ENCODE measurements at places on chromosomes 4 and X. TPM values are rescaled to one million over a fixed set of nuclear protein-coding genes. Genes with fewer than 3 reads are reported as not detected.

- DNase-seq: no peak
- no peak overlapping the region for H3K4me3 ChIP-seq
- H3K27me3 ChIP-seq: no peaks in the 10 kb centered on the region
- no peaks in the 10 kb centered on the region for H3K36me3 ChIP-seq
Observed at GRCh38 chrX:107576841-107577240, 51.5 kb upstream of the PRPS1 start.

The PGRMC1 gene
- 276 TPM for polyA plus RNA-seq

The SUPT20HL2 gene
- 0.04 TPM for polyA plus RNA-seq

DNA sequence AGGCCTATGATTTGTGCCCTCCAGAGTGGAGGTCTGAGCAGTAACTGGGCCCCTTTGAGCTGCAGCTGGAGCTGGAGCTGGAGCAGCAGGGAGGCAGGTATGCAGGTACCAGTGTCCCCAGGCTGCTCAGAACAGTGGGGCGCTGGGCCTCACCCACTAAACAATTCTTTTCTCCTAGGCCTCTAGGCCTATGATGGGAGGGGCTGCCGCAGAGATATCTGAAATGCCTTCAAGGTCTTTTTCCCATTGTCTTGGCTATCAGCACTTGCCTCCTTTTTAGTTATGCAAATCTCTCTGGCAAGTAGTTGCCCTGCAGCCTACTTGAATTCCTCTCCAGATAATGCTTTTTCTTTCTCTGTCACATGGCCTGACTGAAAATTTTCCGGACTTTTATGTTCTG lies 79.7 kb upstream of the OTUD4 start:
- no peak for DNase-seq
- H3K27me3 ChIP-seq: no peaks in the 10 kb centered on the region
- H3K4me3 ChIP-seq: no peak overlapping the region
- no peaks in the 10 kb centered on the region for H3K36me3 ChIP-seq

- H3K27me3 ChIP-seq: no peaks in the 10 kb centered on the region
- H3K4me1 ChIP-seq: peaks cover 30% of the 10 kb centered on the region
- no peak for DNase-seq
- no peak overlapping the region for H3K4me3 ChIP-seq
- H3K27ac ChIP-seq: peak overlapping the region; percentile 89
- no peaks in the 10 kb centered on the region for H3K36me3 ChIP-seq
Observed at GRCh38 chr4:76681996-76682395, 215.9 kb downstream of the SOWAHB start.

GRCh38 chrX:19075754-19076153 lies 46.5 kb downstream of the ADGRG2 start:
- no peaks in the 10 kb centered on the region for H3K36me3 ChIP-seq
- H3K27ac ChIP-seq: no peak overlapping the region
- no peak for DNase-seq
- H3K27me3 ChIP-seq: no peaks in the 10 kb centered on the region
- no peaks in the 10 kb centered on the region for H3K4me1 ChIP-seq

DNA sequence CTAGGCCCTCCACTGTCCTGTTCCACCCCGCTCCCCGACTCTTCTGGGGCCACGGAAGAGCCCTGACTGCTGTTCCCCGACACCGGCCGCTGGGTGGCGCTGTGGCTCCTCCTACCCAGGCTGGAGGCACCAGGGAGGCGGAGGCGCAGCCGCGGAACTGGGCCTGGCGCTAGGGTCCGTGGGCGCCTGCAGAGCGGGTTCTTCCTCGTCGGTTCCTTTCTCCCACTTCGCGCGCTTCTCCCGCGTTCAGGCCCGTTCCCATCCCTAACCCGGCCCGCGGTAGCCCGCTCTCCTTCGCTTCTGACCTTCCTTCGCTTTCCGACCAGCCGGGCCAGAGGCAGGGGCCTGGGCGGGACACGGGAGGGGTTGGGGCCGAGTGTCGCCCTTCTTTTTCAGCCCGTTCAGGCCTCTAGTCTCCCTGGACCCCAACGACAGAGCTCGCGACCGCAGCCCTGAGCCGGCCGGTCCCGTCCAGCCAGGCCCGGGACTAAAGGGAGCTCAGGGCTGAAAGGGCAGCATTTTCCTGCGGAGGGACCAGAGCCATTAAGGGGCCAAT lies 34.3 kb downstream of the NALF2 start:
- no peaks in the 10 kb centered on the region for H3K27me3 ChIP-seq
- H3K36me3 ChIP-seq: no peaks in the 10 kb centered on the region
- H3K4me3 ChIP-seq: peak overlapping the region; percentile 59
- peak overlapping the region; percentile 42 for H3K27ac ChIP-seq
- H3K4me1 ChIP-seq: peaks cover 8% of the 10 kb centered on the region

- H3K27me3 ChIP-seq: peaks cover 11% of the 10 kb centered on the region
- H3K4me1 ChIP-seq: no peaks in the 10 kb centered on the region
- H3K4me3 ChIP-seq: no peak overlapping the region
Observed at GRCh38 chr4:30728311-30728710, 8.1 kb downstream of the PCDH7 start.

DNA sequence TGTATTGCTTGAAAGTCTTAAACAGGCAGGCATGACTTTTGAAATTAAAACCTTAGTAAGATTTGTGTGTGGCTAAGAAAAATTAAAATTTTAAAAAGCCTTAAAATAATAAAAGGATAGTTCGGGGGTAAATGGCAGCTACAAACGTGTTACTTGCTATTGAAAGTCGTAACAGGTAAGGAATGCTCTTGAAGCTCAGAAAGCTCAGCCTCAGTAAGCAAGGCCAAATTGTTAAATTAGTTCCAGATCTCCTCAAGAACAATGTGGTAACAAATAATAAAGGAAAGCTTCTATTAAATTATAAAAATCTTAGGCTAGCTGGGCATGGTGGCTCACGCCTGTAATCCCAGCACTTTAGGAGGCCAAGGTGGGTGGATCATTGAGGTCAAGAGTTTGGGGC lies 25.5 kb downstream of the PRMT9 start:
- no peak overlapping the region for H3K27ac ChIP-seq
- H3K27me3 ChIP-seq: no peaks in the 10 kb centered on the region
- no peak for DNase-seq
- peaks cover 39% of the 10 kb centered on the region for H3K36me3 ChIP-seq
- H3K4me3 ChIP-seq: no peak overlapping the region
- H3K4me1 ChIP-seq: no peaks in the 10 kb centered on the region

The INTS6L gene
- 13.8 TPM for polyA plus RNA-seq

- no peak for DNase-seq
- no peaks in the 10 kb centered on the region for H3K27me3 ChIP-seq
- no peaks in the 10 kb centered on the region for H3K4me1 ChIP-seq
- H3K36me3 ChIP-seq: no peaks in the 10 kb centered on the region
- no peak overlapping the region for H3K4me3 ChIP-seq
- H3K27ac ChIP-seq: no peak overlapping the region
Observed at GRCh38 chrX:19678941-19679340, 163.6 kb upstream of the MAP3K15 start.

GRCh38 chrX:105451401-105451800 lies 230.9 kb upstream of the TEX13A start:
- no peak for DNase-seq
- no peaks in the 10 kb centered on the region for H3K4me1 ChIP-seq
- no peak overlapping the region for H3K27ac ChIP-seq
- H3K4me3 ChIP-seq: no peak overlapping the region
- no peaks in the 10 kb centered on the region for H3K27me3 ChIP-seq

DNA sequence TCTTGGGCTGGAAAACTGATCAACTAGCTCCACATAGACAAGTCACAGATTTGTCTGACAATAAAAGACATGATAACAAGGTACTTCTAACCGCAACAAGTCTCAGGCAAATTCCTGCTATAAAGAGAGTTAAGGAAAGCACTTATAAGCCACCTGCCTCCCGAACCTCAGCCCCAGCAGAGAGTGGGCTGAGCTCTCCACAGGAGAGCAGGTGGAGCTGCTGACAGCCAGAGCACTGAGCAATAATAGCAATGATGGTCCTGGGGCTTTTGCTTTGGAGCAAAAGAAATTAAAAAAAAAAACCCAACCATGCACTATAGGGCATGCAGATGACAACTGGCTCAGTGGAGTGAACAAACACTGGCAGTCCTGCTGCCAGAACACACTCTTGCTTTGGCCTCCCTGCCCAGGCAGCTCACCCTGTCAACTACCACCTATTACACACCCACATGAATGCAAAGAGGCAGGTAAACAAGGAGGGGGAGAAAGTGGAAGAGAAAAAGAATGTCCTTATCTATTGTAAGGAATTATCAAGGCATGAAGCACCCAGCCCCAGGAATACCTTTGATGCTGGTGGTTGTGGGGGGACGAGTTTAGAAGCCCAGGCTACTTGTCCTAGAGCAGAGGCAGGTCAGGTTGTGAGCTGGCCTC lies 135.8 kb upstream of the DGKK start:
- no peaks in the 10 kb centered on the region for H3K4me1 ChIP-seq
- no peaks in the 10 kb centered on the region for H3K36me3 ChIP-seq
- no peaks in the 10 kb centered on the region for H3K27me3 ChIP-seq
- no peak overlapping the region for H3K27ac ChIP-seq
- no peak overlapping the region for H3K4me3 ChIP-seq

- no peak for DNase-seq
- H3K27ac ChIP-seq: no peak overlapping the region
- H3K27me3 ChIP-seq: no peaks in the 10 kb centered on the region
- no peaks in the 10 kb centered on the region for H3K4me1 ChIP-seq
Observed at GRCh38 chr4:180852738-180853137, 1390.5 kb upstream of the TENM3 start.

The SORCS2 gene
- polyA plus RNA-seq: 3.6 TPM

The PNCK gene
- polyA plus RNA-seq: 128 TPM

DNA sequence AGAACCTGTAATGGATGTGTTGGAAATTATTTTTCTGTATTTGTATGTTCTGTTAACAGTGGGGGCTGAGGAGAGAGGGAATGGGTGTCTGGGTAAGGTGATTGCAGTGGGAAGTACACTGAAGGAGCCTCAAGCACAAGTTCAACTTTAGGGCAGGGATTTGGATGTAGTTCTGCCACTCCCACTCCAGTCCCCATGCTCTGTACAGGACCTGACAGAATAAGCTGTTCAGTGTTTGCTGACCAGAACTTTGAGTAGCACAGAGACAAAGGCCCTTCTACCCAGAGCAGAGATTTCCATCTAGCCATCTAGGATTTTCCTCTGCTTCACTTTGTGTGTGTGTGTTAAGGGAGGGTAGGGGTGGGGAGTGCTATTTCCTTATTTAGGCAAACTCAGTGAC lies 49.2 kb downstream of the VSIG4 start:
- H3K27ac ChIP-seq: no peak overlapping the region
- no peak overlapping the region for H3K4me3 ChIP-seq
- no peak for DNase-seq
- no peaks in the 10 kb centered on the region for H3K4me1 ChIP-seq

The RHOXF1 gene
- polyA plus RNA-seq: 1.2 TPM

- H3K4me3 ChIP-seq: no peak overlapping the region
- H3K27me3 ChIP-seq: no peaks in the 10 kb centered on the region
- H3K27ac ChIP-seq: no peak overlapping the region
- H3K36me3 ChIP-seq: no peaks in the 10 kb centered on the region
Observed at GRCh38 chr4:3445111-3445820, 3.5 kb downstream of the HGFAC start.

- H3K27me3 ChIP-seq: no peaks in the 10 kb centered on the region
- no peak overlapping the region for H3K27ac ChIP-seq
- no peak for DNase-seq
- no peaks in the 10 kb centered on the region for H3K4me1 ChIP-seq
- H3K4me3 ChIP-seq: no peak overlapping the region
- no peaks in the 10 kb centered on the region for H3K36me3 ChIP-seq
Observed at GRCh38 chr4:78297116-78297800, 240.1 kb downstream of the FRAS1 start.

GRCh38 chr4:123304151-123304964 lies 92.2 kb upstream of the SPRY1 start:
- no peak overlapping the region for H3K27ac ChIP-seq
- no peaks in the 10 kb centered on the region for H3K27me3 ChIP-seq
- peak; percentile 11 for DNase-seq
- no peak overlapping the region for H3K4me3 ChIP-seq
- no peaks in the 10 kb centered on the region for H3K4me1 ChIP-seq

- H3K27ac ChIP-seq: peak overlapping the region; percentile 96
- no peak for DNase-seq
- H3K4me3 ChIP-seq: peak overlapping the region; percentile 77
- peaks cover 20% of the 10 kb centered on the region for H3K36me3 ChIP-seq
Observed at GRCh38 chr4:182918044-182918607, 940 bp upstream of the DCTD start.

The RTL3 gene
- 0.48 TPM for polyA plus RNA-seq

DNA sequence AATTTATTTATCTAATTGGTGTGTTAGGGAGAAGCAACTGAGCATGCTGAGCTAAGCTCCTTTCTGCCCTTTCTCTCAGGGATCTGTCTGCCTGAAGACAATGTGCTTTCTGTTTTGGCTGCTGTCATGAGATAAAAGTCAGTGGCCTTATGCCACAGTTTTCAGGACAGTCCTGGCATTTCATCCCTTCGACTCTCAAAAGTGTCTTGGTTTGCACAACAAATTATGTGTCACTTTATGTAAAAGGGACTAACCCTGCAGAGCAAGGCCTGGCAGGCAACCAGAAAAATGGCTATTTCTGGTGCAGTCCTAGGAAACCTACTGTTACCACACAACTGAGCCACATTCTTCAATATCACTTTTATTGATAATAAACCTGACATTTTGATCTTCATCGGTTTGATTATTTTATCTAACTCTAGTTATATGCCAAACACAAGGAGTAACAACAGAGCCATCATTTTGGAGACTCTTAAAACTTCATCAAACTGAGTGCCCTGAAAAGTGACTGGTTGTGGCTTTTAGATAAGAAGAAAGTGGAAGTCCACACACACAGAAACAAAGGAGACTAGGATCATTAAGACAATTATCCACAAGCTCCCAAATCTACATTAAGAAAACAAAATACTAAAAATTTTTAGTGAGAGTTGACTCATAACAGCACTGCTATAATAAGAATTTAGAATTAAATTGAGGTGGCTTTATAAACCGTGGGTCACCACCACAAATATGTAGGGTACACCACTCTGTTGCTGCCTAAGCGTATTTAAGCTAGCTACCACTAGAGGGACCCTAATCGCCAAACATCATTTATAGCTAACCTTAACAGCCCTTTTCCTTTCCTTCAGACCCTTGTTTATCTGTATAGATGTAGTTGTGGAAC lies 95.9 kb upstream of the PTPN13 start:
- no peak overlapping the region for H3K27ac ChIP-seq
- H3K36me3 ChIP-seq: no peaks in the 10 kb centered on the region
- H3K27me3 ChIP-seq: no peaks in the 10 kb centered on the region
- DNase-seq: peak; percentile 13

The FAM9B gene
- 0.15 TPM for polyA plus RNA-seq

The PDS5A gene
- 48.4 TPM for polyA plus RNA-seq

DNA sequence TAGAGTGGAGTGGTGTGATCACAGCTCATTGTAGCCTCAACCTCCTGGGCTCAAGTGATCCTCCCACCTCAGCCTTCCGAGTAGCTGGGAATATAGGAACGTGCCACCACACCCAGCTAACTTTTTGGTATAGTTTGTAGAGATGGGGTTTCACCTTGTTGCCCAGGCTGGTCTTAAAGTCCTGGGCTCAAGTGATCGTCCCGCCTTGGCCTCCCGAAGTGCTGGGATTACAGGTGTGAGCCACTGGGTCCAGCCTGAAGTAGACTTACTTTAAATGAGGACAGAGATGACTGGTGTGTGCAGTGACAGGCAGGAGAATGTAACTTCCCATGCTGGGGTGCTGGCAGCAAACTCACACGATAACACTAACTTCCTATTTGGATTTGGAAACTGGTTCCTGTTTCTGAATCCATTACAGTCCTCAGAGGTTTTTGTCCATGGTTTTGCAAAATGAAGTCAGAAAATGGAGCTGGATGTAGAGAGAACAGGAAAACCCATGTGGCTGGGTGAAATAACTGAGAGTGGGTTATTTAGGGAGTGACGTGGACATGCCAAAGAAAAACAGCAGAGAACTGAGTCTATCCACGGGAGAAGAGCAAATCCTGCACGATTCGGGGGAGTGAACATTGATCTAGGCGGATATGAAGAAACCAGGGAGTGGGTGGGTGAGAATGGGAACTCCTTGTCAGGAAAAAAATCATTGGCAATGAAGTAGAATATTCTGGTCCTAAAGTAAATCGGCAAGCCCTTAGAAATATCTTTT lies 95.6 kb downstream of the GATB start:
- no peak overlapping the region for H3K27ac ChIP-seq
- H3K4me1 ChIP-seq: no peaks in the 10 kb centered on the region
- H3K27me3 ChIP-seq: no peaks in the 10 kb centered on the region
- H3K36me3 ChIP-seq: peaks cover 9% of the 10 kb centered on the region
- no peak for DNase-seq
